RCC 7860 (cell line): ENCODE measurements at places on chromosomes 4 and X.

GRCh38 chr4:99310389-99310788 lies 10.8 kb downstream of the ADH1B start:
- DNase-seq = no peak

DNA sequence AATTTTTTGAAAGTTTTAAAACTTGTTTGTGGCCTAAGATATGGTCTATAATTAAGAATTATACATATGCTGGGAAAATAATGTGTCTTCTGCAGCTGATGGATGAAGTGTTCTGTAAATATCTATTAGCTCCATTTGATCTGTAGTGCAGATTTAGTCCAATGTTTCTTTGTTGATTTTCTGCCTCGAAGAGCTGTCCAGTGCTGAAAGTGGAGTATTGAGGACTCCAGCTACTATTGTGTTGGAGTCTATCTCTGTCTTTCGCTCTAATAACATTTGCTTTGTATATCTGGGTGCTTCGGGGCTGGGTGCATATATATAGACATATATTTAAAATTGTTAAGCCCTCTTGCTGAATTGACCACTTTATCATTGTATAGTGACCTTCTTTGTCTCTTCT lies 2127.3 kb downstream of the PCDH7 start:
- DNase-seq = no peak

DNA sequence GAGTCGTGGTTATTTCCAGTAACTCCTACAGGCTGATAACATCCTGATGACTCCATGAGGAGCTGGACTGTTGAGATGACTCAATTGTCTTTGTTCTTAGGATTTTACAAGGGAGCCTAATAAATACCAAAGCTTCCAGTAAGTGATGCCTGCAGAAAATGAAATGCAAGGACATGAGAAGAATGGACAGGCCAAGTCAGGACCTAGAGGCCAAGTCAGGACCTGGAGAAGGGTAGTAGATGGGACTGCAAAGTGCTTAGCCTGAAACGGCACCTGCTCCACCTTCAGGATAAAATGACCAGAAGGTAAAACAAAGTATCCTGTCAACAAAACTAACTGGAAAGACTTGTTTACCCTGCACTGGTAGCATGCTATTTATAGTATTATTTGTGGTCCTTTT lies 6.4 kb upstream of the SLC10A6 start:
- DNase-seq = no peak

GRCh38 chrX:112636951-112637581 lies 42.7 kb downstream of the LHFPL1 start:
- peak; percentile 95 for DNase-seq

GRCh38 chr4:85557016-85557901 lies 82.3 kb downstream of the ARHGAP24 start:
- no peak for DNase-seq

DNA sequence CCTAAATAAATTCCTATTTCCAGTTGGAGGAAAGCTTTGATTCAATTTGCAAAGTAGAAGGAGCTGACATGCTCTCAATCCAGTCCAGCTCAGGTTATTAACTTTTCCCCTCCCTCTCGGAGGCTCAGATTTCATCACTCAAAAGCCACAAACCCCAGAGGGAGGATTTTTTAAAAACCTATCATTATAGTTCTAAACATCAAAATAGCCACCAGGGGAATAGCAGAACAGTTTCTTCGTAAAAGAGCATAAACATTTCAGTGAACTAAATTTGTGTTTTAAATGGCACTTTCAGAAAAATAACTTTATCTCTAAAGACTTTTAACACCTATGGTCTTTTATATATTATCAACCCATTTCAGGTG lies 8.8 kb downstream of the GPRIN3 start:
- no peak for DNase-seq

- no peak for DNase-seq
Observed at GRCh38 chr4:60088807-60089486, 1111.2 kb upstream of the ADGRL3 start.

- DNase-seq = no peak
Observed at GRCh38 chrX:69262036-69262936, 97.0 kb upstream of the PJA1 start.

DNA sequence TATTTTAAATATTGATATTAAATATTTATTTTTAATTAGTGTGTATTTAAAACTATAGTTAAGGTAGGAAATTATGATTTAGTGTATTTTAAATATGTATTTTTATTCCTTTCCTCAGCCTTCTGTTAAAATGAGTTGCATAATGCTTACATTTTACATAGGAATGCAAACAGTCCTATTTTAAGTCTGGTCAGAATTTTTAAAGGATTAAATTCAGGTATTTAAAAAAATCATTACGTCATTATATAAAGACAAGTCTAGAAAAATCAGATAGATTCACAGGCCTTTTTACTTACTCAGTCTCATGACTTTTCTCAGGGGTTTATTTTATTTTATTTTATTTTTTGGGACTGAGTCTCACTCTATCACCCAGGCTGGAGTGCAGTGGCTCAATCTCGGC lies 50.4 kb upstream of the RPA4 start:
- no peak for DNase-seq

DNA sequence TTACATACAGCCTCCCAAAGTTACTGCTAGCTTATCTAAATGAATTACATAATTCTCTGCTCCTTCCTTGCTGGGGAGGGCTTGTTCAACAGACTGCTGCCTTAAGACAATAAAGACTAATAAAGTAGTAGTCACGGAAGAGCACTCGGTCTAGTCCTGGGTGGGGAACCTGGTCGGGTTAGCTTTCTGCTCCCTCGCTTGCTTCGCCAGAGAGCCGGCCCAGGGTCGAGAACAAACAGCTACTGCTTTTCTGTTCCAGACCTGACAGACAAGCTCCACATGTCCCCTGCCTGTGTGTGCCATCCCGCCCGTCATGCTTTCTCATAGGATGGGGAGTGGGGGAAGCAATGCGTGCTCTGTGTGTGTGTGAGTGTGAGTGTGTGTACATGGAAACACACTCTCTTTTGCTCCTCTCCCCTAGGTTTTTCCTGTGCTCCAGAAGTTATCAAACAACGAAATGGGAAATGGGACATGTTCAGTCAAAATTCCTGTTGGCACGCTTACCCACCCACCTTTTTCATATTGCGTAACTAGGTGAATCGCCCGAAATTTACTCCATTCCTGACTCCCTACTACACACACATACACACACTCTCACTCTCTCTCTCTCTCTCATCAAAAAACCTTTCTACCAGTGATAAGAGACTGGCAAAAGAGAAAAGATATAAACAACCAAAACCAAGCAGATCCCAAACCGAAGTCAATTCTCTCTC lies 1.3 kb downstream of the NPY1R start:
- DNase-seq = no peak

DNA sequence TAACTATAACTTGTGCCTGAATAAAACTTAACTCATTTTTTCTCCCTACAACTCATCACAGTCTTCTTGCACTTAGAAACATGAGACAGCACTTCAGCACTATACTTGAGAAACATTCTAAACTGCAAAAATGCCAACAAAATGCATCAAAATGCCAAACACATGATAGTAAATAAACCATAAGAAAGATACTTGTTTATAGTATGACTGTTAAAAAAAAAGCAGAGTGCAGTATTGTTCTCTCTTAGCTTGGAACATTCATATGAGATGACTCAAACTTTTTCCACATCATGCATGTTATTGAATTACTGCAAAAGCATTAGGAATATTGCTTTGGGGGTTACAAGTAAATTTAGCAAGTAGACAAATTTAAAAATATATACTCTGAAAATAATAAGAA lies 135.7 kb upstream of the ANXA10 start:
- no peak for DNase-seq

DNA sequence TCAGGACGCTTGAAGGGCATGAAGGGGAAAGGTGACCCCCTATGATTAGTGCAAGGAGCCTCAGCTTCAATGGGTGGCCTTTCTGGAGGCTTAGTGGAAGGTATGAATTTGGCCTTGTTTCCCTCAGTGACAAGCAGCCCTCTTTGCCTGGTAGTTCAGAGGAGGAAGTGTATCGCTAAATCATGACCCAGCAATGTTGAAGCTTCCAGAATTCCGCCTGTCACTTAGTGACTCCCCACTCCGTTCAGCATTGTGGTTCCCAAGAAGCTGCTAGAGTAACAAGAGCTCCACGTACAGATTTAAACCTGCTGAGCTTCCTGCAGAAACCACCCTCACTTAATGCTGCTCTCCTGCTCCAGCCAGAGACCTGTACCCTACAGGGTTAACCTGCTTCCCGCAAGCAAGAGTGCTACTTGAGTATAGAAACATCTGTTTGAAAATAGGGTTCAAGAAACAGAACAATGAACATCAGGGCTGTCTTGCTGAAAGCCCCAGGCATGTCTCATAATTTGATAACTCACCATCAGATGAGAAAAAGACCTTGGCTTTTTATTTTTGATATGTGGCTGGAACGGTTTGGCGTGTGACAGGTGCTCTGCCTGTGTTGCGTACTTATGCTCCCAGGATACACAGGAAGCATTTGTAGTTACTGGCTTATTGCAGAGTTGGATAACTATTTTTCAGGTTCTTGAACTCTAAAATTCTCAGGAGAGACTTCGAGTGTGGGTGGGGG lies 105.2 kb downstream of the UCHL1 start:
- no peak for DNase-seq

DNA sequence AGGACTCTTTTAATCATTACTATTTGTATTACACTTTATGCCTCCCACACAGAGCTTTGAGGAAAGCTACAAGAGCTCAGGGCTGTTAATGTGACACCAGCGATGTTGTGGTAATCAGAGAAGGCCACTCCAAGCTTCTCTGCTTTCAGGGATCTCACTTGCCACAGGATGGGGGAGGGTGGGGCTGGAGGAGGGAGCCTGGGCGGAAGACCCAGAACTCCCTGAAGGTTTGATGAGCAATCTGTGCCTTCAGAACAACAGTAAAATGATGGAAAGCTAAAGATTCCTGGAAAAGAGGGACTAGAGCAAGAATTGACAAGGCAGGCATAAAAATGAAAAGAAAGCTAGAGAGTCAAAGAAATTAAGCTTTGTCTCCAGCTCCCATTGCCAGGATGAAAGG lies 75.6 kb downstream of the MAML3 start:
- no peak for DNase-seq

GRCh38 chr4:6546681-6547447 lies 28.1 kb upstream of the MAN2B2 start:
- DNase-seq = peak; percentile 51

DNA sequence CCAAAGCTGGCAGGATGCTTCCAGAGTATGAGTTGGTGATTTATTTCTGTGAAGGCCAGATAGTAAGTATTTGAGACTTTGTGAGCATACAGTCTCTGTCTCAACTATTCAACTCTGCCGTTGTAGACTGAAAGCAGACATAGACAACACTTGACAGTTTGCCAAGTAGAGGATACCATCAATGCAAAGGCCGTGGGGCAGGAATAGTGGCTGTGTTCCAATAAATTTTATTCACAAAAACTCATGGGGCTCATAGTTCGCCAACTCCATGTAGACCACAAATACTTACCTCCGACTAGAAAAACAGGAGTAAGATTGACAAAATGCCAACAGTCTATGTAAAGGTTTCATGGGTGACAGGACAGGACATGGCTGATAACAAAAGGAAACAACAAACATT lies 3.7 kb upstream of the PIR start:
- no peak for DNase-seq

GRCh38 chr4:95929448-95930064 lies 89.7 kb downstream of the PDHA2 start:
- DNase-seq = no peak

- DNase-seq = peak; percentile 59
Observed at GRCh38 chr4:39464886-39465501, 6.1 kb downstream of the LIAS start.

DNA sequence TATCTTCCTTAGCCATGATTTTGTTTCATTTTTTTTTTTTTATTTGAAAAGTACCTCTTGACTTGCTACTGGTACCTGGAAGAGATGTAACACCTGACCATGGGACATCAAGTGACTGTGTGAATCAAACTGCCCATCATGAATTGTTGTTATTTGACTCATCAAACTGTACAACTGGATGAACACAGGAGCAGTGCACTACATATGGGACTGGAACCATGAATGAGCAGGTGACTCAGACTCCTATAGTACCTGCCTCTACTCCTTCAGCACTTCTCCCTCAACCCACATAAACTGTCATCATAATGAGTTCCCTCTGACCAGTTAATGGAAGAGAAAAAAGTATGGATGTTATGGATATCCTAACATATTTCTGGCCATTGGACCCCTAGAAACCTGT lies 15.9 kb upstream of the UBE2D3 start:
- DNase-seq = peak; percentile 79

DNA sequence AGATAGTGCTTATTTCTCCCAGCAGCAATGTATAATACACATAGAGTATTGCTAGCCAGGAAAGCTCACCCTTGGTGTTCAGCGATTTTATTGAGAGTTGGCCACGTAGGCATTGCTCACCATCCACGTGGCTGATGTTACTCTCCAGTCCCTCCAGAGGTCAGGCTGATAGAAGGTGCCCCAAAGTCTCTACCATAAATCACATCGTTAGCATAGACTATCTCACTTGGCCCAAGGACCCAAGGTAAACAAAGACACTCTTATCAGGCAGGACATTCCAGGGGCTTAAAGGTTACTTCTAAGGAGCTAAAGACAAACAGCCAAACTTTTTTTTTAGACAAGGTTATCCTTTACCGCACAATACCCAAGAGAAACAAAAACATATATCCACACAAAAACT lies 30.3 kb upstream of the RGN start:
- DNase-seq = no peak

GRCh38 chr4:141501931-141502330 lies 134.5 kb upstream of the IL15 start:
- DNase-seq = no peak

DNA sequence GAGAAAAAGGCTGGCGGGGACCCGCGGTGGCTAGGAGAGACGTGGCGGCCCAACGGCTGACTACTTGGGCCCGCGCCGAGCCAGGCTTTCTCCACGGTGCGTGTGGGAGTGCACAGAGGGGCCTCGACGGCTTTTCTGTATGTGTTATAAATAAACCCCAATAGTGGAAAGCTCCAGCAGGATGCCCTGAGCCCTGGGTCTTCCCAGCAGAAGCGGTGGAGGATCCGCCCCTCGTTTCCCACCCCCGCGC lies 268 bp upstream of the PRRG1 start:
- DNase-seq = no peak

- no peak for DNase-seq
Observed at GRCh38 chrX:131837325-131837724, 185.8 kb upstream of the STK26 start.

DNA sequence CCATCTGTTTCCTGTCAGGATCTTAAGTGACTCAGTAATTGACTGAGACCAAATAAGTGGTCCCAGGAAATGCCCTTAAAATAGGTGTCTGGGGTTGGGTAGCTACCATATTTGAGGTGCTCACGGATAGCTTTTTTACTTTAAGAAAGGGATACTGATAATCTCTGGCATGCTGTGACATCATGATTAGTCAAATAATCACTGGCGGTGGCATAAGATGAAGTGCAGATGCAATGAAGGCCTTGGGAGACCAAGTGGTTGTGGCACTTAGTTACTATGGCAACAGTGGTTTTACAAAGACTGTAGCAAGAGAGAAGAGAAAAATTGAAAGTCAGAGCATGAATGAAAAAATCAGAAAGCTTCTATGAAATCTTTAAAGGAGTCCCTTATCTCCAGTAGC lies 114.5 kb upstream of the SLIT2 start:
- no peak for DNase-seq

DNA sequence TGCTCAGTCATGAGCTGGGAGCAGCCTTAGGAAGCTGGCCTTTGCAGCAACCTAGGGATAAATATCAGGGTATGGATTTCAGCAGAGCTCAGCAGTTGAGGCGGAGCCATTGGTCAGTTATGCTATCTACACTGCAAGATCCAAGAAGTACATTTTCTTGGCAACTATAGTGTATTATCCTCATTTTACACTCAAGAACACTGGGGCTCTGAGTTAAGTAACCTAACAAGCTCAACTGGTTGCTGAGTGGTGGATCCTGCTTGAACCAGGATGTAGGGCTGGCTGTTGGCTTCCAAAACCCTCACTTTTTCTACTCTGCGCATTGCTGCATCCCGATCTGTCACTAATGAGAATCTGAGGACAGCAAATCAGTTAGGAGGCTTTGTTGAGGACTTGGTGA lies 1.5 kb upstream of the SCARB2 start:
- no peak for DNase-seq
